Kasumi-1 (cell line): ENCODE measurements at places on chromosomes 1 and 21.

DNA sequence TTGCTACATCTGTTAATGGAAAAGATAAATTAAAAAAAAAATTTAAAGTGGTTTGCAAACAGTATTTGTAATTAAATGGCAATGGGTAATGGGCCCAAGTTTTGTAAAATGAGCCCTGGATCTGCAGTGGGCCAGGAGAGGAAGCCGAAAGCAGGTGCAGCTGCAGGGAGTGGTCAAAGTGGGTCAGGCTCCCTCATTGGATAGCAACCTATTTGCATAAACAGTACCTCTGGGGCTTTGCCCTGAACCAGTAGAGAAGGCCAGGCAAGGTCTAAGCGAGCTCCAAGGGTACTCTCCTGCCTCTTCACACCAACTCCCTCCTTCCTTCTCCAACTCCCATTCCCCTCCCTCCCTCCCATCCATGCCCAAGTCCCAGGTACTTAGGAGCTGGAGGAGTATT, 138.9 kb downstream of the HMGB4 start:
- no peak for DNase-seq

- DNase-seq, result no peak
Observed at GRCh38 chr1:14259191-14259757, 339.2 kb upstream of the KAZN start.

GRCh38 chr1:239718997-239719628, 332.7 kb downstream of the CHRM3 start:
- peak; percentile 35 for DNase-seq

DNA sequence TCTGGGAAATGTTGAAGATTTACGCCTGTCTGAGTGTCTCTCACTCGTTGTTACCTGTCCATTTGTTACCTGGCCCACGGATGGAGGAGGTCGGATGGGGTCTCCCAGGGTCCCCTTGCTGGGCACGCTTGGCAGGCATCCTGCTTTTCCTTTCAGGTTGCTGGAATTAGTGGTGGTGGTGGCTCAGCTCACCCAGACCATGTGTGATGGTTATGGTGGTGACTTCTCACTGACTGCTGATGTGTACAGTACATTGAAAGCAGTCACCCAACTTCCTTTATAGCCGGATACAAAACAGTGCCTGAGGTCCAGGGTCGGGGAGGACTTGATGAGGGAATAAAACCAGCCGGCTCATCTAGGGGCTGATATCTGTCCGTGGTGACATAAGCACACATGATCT, 19.5 kb downstream of the MAPKAPK2 start:
- no peak for DNase-seq

GRCh38 chr21:33618407-33618806, 23.1 kb downstream of the CRYZL1 start:
- DNase-seq, result no peak

DNA sequence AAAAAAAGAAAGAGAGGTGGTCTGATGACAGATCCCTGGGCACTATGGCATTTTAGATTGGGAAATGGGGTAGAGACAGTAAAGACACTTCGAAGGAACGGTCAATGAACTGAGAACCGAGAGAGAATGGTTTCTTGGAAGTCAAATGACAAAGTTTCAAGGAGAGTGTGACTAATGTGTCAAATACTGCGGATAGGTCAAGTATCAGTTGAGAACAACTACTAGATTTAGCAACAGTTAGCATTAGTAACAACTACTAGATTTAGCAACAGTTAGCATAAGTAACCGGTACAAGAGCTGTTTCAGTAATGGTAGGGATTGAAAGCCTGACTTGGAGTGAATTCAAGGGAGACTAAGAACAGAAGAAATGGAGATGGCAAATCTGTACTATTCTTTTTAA, 35.0 kb downstream of the UROD start:
- no peak for DNase-seq

DNA sequence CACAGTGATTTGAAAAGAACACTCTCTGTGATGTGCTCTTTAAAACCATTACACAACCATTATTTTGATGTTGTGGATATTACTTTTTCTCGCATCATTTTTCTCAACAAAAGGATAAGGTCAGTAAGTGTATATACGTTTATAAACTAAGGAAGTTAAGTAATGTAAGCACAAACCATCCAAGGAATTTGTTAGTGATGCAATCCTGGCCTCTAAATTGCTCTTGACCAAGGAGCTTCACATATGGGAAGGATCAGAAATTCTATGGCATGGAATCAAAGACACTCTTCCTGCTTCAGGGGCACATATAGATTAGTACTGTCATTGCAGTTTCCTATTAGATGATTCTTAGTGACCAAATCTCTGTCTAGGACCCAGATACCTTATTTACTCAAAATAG, 3.6 kb upstream of the PPP2R5A start:
- DNase-seq, result no peak

DNA sequence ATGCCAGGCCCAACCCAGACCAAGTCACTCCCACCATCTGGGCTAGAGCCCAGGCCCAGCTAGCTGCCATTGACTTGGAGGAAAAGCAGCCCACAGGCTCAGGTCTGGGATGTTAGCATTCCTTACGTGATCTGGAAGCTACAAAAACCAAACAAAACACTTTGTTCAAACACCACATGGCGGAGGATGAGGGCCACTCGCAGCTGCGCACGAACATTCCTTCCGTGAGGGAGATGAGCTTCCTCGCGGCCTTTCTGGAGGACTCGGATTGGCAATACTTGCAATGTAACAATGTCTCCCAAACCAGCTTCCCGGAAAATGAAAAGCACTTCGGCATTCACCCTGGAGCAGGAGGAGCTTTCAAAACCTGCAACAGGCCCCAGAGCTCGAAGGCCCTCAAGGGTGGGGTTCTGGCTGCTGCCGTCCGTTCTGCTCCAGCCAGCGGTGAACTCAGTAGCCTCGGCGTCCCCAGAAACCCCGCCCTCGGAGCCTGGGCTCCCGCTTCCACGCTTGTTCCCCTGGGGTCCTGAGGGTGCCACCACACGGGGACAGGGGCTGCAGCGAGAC, 40.5 kb downstream of the COL6A1 start:
- DNase-seq, result no peak

GRCh38 chr1:26259578-26259977, 20.3 kb upstream of the SH3BGRL3 start:
- DNase-seq, result peak; percentile 94

DNA sequence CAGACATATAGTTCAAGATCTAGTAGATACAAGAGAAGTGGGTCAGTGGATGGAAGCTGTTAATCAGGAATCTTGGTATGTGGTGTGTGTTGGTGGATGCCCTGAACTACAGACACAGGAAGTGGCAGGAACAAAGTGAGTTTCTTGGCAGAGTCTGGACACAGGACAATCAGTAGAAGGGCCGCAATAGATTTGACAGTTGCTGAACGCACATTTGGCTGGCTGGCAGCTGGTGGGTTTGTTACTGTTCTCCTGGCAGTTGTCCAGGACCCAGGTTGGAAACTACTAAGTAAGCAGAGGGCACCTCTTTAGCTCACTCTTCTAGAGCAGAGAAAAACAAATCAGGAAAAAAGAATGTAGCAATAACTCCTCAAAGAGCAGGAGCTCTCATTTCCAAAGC, 13.2 kb downstream of the KRTAP26-1 start:
- DNase-seq, result no peak
